ENCODE measurements at places on chromosomes 4 and X.

GRCh38 chr4:131370846-131371245, 1778.2 kb upstream of the PCDH10 start:
- no peak for DNase-seq

DNA sequence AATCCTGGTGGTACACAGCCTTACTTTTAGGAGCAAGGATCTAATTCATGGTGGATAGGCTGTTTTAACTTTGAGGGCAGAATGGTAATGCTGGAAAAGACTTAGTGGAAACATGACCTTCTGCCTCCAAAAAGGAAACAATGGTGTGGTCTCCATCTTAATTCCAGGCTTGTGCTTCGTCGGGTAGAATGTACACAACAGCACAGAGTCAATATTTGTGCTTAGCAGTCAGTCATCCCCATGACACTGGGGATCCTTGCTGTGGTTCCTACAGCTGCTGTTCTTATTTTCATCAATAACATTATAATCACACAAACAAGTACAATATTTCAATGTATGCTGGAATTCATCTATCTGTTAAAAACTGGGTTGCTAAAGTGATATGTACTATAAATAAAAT, 104.4 kb downstream of the HHIP start:
- DNase-seq = no peak

DNA sequence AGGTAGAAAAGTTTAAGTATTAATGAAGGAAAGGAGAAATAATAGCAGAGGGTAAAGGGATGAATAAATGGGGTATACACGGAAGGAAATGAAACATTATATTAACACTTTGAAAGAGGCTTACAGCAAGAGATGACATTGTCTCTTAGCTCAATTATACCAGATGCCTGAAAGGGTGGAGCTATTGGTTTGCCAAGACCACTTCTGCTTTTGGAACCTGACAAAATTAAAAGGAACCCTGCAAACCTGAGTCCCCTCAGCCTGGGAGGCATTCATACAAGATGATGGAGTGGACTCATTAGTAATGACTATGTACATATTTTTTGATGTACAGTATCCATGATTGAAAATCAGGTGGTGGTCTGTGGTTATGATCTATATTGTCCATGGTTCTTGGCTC, 45.1 kb upstream of the HPF1 start:
- peak; percentile 60 for DNase-seq

GRCh38 chr4:16133406-16133805, 49.6 kb upstream of the PROM1 start:
- no peak for DNase-seq

GRCh38 chr4:173243321-173243720, 74.7 kb downstream of the GALNT7 start:
- no peak for DNase-seq

DNA sequence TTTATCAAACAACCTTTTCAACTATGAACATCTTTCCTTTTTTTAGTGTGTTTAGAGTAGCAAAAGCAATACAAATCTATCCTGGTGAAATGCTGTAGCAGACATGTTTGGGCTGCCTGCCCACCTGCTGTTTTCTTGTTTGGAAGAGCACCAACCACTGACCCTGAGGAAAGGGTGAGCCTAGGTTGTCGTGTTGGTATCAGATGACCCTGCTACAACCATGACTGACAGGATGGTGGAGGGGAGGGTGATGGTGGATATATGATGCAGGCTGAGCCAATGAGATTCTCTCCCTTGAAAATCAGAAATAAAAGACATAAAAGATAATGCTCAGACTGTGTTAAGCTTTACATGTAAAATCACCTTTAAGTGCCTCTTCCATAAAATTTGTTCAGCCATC, 201.2 kb downstream of the NPNT start:
- DNase-seq = no peak

DNA sequence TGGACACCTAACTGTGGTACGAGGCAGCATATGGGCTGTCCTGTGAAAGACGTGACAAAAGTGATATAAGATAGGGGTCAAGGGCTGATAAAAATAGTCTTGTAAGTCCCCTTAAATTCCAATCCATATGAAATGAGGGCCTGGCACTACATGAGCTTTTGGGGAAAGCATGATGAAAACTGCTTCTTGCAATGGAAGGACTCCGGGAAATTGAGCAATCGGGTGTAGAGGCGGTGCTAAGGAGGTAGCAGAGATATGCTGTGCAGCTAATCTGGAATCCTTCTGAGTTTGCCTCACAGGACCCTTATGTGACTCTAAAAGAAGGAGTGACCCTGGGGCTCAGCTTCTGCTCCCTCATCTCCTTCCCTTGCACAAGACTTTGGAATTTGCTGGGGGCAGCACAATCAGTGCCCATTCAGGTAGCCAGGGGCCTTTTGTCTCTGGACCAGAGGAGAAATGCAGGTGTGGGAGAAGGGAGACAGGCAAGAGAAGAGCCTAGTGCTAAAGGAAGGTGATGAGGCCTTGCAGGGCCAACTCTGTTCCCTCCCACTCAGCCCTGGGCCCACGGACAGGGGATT, 12.8 kb downstream of the CLDN2 start:
- no peak for DNase-seq

DNA sequence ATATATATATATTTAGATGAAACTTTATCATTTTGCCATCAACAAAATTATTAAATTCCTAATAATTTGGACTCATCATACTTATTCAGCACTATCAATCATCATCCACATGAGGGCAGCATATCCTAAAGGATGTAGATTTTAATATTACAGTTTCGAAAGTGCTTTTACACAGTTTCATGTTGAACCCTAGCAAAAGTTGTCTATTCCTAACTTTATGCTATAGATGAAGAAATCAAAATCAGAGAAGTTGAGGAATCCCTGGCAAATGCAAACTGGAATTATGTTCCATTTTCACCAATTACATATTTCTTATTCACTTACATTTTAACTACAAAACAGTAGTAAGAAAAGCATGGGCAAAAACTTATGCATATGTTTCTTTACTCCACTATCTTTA, 36.6 kb upstream of the UGT2A1 start:
- DNase-seq = peak; percentile 76

DNA sequence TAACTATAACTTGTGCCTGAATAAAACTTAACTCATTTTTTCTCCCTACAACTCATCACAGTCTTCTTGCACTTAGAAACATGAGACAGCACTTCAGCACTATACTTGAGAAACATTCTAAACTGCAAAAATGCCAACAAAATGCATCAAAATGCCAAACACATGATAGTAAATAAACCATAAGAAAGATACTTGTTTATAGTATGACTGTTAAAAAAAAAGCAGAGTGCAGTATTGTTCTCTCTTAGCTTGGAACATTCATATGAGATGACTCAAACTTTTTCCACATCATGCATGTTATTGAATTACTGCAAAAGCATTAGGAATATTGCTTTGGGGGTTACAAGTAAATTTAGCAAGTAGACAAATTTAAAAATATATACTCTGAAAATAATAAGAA, 135.7 kb upstream of the ANXA10 start:
- no peak for DNase-seq

- no peak for DNase-seq
These were observed 17.7 kb downstream of the SEL1L3 start for GRCh38 chr4:25844961-25845712.

- DNase-seq = no peak
These were observed 406.0 kb downstream of the INPP4B start for GRCh38 chr4:142440093-142440492.

DNA sequence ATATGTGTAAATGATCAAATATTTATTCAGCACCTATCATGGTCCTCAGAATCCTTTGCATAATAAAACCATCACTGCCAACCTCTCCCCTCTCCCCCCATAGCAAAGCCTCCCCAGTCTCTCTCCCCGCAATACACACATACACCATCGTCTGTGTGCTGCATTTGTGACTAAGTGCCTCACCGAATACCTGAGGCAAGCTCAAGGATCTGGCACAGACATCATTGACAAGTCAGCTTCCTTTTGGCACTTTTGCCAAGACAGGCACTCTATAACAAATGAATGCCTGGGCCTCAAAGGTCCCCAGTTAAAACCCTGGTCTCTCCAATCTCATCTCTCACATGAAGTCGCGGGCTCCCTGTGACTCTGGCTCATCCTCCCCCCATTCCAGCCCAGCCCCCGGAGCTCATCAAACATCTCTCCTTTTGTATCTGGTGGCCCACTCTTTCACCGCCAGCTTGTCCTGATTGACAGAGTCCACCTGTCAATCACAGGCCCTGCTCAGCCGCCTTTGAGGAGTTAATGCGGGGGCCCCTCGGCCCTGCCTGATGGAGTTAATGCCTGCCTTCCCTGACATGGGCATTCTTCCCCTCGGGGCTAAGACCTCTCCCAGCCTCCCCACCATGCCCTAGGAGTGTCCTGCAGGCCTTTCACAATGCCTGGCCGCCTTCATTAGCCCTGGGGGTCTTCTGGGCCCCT, 135.8 kb upstream of the ATP6AP2 start:
- DNase-seq = no peak

GRCh38 chr4:147011411-147011810, 65.7 kb upstream of the TTC29 start:
- no peak for DNase-seq

GRCh38 chrX:7316280-7316679, 168.3 kb upstream of the PUDP start:
- DNase-seq = no peak

GRCh38 chr4:26858035-26858918, 2.4 kb upstream of the STIM2 start:
- DNase-seq = no peak

GRCh38 chr4:174047363-174047762, 236.1 kb downstream of the FBXO8 start:
- DNase-seq = peak; percentile 92

GRCh38 chr4:97215409-97215941, 927.8 kb downstream of the STPG2 start:
- no peak for DNase-seq

DNA sequence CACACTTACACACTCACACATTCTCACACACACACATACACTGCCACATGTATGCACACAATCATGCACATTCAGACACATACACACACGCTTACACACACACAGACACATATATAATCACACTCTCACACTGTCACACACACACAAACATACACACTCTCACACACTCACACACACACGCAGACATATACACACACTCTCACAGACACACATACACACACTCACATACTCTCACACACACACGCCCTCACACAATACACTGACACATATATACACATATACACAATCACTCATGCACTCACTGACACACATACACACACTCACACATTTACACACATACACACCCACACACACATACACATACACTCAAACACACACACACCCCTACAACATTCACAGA, 435.3 kb upstream of the FRG1 start:
- no peak for DNase-seq

DNA sequence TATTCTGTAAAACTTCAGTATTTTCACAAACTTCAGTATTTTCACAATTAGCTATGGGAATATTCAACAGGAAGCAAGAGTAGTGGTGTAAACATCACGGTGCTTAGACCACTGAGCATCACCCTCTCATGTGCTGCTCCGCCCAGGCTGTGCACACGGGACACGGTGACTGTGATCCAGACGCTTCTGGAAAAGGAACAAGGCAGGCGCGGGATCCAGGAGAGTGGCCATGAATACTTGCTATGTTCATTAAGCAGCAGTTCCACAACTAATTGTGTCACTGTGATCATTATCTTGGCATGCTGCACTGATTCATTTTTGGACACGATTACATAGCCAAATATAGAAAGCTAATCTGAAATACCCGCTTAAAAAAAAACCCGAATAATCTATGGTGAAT, 19.6 kb upstream of the FAT1 start:
- no peak for DNase-seq

DNA sequence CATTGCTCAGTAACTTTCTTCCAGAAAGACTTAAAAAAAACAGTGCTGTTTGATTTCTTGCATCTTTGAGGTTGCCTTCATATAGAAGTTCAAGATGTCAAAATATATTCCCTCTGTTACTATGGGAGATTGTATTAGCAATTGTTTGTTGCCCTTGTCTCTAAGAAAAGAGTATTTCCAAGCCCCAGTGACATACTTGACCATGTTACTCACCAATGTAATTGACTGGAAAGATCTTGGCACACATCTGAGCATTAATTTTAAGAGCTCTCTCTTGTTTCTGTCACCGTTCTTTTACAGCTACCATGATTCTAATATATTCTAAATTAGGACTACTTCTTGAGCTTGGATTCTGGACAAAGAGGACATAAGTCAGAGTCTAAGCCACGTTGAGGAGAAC, 902.7 kb upstream of the EPHA5 start:
- no peak for DNase-seq

DNA sequence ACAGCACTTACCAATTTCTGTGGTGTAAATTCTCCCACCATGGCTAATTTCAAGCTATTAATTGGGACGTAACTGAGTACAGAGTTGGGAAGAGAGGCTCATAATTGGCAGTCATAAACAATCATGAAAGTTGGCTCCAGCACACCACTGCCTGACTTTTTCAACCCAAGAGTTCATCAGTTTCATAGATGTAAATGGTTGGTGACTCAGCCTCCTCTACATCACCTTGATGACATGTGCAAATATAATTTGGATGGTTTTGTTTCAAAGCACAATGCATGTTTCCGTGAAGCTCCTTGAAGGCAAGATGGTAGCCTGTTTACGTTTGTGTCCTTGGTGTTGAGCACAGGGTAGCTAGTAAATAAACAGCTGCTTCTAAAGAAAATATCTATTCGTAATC, 235.1 kb downstream of the LDB2 start:
- no peak for DNase-seq

- no peak for DNase-seq
These were observed 102.3 kb downstream of the PSAPL1 start for GRCh38 chr4:7332216-7333023.

- DNase-seq = no peak
These were observed 95.4 kb downstream of the NAF1 start for GRCh38 chr4:163071308-163071707.

DNA sequence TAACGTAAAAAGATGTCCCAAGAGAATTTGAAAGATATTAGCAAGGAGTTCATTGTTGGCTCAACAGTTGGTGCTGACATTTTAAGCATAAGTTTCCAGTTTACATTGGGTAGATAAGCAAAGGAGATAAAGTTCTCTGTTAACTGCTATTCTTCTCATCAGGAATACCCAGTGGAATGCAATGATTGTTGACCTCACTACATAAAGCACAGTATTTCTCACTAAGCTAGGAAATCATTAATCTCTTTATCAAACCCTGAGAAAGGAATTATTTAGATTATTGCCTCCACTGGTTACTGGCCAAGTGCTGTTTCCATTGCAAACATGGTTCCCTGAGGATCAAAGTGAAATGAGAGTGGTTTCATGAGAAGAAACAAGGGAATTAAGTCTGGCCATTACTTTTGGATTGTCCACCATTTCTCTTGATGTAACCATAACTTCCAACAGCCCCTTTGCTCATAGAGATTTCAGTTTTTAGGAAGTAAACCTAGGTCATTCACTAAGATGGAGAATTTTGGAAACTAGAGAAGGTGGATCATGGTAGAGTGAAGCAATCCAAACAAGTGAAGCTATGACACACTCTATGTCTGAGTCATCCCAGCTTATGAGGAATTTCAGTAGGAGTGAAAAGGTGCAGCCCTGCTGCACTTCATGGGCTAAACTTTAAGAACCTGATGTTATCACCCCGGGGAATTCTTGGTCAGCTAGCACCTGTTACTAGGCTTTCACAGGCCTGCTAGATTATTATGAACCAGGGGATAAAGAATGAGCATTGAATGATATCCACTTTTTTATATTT, 163.4 kb downstream of the AREG start:
- no peak for DNase-seq

All from hematopoietic multipotent progenitor cell treated with erythropoietin and hydrocortisone succinate and interleukin-3 and kit ligand, for 6 days (in vitro differentiated cells).